ENCODE measurements at places on chromosomes 13 and 19. TPM values are rescaled to one million over a fixed set of nuclear protein-coding genes. Genes with fewer than 3 reads are reported as not detected.

DNA sequence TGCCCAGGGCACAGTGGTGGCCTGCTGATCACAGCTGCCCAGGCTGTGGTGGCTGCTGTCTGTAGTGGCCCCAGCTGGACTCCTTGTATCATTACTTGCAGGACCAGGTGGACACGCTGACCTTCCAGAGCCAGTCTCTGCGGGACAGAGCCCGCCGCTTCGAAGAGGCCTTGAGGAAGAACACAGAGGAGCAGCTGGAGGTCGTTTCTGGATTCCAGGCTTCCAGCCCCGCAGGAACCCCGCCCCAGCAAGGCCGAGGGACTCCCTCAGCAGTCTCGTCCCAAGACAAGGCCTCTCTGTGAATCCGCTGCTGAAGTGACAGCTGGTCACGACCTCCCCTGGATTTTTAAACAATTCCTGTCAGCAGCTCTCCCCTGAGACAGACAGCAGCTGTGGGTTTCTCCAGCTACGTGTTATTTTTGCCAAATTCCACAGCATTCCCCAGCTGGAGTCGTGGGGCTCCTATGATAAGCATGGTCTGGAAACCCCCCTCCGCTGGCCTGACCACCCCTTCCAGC is 98.3 kb downstream of the SLC7A1 start:
- no peak for DNase-seq
- no peaks in the 10 kb centered on the region for H3K4me1 ChIP-seq
- H3K36me3 ChIP-seq, result no peaks in the 10 kb centered on the region
- H3K27me3 ChIP-seq, result peaks cover 9% of the 10 kb centered on the region

Gene CGB3
- total RNA-seq, result not detected

- H3K27ac ChIP-seq, result no peak overlapping the region
- H3K36me3 ChIP-seq, result no peaks in the 10 kb centered on the region
- no peak for DNase-seq
- H3K27me3 ChIP-seq, result no peaks in the 10 kb centered on the region
- peaks cover 8% of the 10 kb centered on the region for H3K4me1 ChIP-seq
Observed at GRCh38 chr13:73466561-73466960, 407.8 kb downstream of the KLF5 start.

GRCh38 chr19:28168557-28168956 is 1044.4 kb downstream of the UQCRFS1 start:
- H3K4me3 ChIP-seq, result no peak overlapping the region
- H3K27me3 ChIP-seq, result no peaks in the 10 kb centered on the region

Gene KCNRG
- total RNA-seq, result 2.1 TPM

GRCh38 chr19:35204799-35205732 is 23.5 kb downstream of the FAM187B start:
- H3K27ac ChIP-seq, result no peak overlapping the region
- H3K4me3 ChIP-seq, result no peak overlapping the region
- no peaks in the 10 kb centered on the region for H3K36me3 ChIP-seq
- no peaks in the 10 kb centered on the region for H3K4me1 ChIP-seq

DNA sequence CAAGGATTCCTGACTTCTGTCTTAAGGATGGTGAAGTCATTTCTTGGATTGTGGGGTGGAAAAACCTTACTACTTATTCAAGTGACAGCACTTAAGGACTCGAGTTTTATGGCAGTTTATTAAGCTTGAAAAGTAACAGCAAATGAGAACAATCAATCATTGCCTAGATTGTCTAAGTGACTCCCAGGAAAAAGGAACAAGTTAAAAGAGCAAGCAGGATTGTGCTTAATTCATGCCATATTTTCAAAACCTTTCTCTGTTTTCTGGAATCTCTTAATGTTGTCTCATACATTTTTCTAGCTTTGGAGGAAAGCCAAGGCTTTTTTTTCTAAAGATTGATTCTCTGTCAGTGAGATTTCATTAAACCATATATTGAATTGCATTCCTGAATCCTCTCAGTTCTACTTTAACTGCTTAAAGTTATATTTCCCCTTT is 236.2 kb upstream of the HTR2A start:
- H3K27me3 ChIP-seq, result peaks cover 27% of the 10 kb centered on the region
- DNase-seq, result no peak
- no peaks in the 10 kb centered on the region for H3K4me1 ChIP-seq
- no peaks in the 10 kb centered on the region for H3K36me3 ChIP-seq

Gene ZNF587
- 43.2 TPM for total RNA-seq

Gene IZUMO2
- not detected for total RNA-seq

Gene GFY
- total RNA-seq, result not detected

- H3K27ac ChIP-seq, result no peak overlapping the region
- no peaks in the 10 kb centered on the region for H3K36me3 ChIP-seq
- peaks cover 6% of the 10 kb centered on the region for H3K4me1 ChIP-seq
- H3K27me3 ChIP-seq, result peaks cover 7% of the 10 kb centered on the region
- DNase-seq, result no peak
- no peak overlapping the region for H3K4me3 ChIP-seq
Observed at GRCh38 chr13:80547341-80547740, 206.4 kb upstream of the SPRY2 start.

GRCh38 chr19:37979547-37980082 is 72.6 kb downstream of the SIPA1L3 start:
- H3K4me3 ChIP-seq, result no peak overlapping the region
- no peaks in the 10 kb centered on the region for H3K27me3 ChIP-seq
- H3K4me1 ChIP-seq, result no peaks in the 10 kb centered on the region
- DNase-seq, result no peak
- H3K36me3 ChIP-seq, result no peaks in the 10 kb centered on the region

Gene ACER1
- total RNA-seq, result not detected

DNA sequence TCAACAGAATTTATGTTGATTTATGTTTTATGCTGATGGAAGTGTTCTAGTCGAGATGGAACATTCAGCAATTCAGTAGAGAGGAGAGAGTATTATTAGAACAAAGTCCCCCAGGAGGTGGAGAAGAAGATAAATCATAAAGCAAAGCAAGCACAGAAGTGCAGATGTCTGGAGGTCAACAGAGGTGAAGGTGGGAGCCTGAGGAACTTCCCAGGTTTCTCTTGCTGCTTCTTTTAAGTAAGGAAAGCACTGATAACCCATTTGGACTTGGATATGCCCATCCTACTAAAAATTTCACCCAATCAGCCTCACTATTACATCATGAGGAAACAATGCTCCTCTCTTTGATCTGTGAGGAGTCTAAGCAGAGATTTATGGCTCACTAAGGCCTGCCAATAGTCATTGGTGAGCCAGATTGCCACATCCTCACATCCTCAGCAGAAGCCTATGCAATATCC is 98.8 kb downstream of the EPSTI1 start:
- H3K36me3 ChIP-seq, result no peaks in the 10 kb centered on the region
- DNase-seq, result no peak

Gene FOXA3
- total RNA-seq, result not detected

Gene GET3
- total RNA-seq, result 91.7 TPM

GRCh38 chr19:46878613-46879375 is 18.0 kb downstream of the ARHGAP35 start:
- H3K27me3 ChIP-seq, result no peaks in the 10 kb centered on the region
- no peak overlapping the region for H3K27ac ChIP-seq
- H3K36me3 ChIP-seq, result no peaks in the 10 kb centered on the region
- no peak overlapping the region for H3K4me3 ChIP-seq

GRCh38 chr13:30900952-30901749 is 4.9 kb upstream of the MEDAG start:
- H3K27ac ChIP-seq, result no peak overlapping the region
- H3K4me3 ChIP-seq, result no peak overlapping the region
- DNase-seq, result no peak
- no peaks in the 10 kb centered on the region for H3K36me3 ChIP-seq

- peaks cover 8% of the 10 kb centered on the region for H3K4me1 ChIP-seq
- H3K36me3 ChIP-seq, result no peaks in the 10 kb centered on the region
- no peak overlapping the region for H3K4me3 ChIP-seq
Observed at GRCh38 chr13:41919741-41920487, 41.0 kb downstream of the VWA8 start.

- H3K4me1 ChIP-seq, result no peaks in the 10 kb centered on the region
- peaks cover 7% of the 10 kb centered on the region for H3K27me3 ChIP-seq
- no peak overlapping the region for H3K4me3 ChIP-seq
- no peak overlapping the region for H3K27ac ChIP-seq
- no peak for DNase-seq
- H3K36me3 ChIP-seq, result no peaks in the 10 kb centered on the region
Observed at GRCh38 chr19:54247106-54247930, 4.7 kb upstream of the LILRA6 start.

DNA sequence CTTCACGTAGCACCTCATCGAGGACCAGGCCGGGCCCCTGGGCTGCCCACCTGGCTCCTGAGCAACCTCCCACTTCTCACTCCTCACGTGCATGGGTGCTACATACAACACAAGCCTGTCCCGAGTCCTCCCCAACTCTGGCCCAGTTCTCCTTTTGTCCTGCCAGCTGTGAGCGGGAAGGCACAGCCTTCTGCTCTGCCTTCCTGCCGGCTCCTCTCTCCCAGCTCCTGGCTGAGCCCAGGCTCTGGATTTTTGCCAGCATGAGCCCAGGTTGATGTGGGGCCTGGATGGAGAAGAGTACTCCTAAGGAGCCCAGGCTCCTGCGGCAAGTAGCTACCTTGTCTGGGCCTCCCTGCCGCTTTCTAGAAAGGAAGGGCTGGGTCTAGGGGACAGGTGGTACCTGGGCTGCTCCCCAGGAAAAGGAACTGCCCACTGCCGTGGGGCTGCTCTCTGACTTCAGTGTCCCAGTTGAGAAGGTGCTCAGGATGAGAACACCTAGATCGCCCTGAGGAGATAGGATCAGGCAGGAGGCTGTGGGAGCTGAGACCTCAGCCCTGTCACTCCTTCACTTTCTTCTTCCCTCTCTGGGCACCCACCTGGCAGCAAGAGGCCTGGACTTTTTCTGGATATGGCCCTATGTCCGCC is 23.6 kb downstream of the LYL1 start:
- no peak for DNase-seq
- no peak overlapping the region for H3K4me3 ChIP-seq
- no peaks in the 10 kb centered on the region for H3K27me3 ChIP-seq

Gene KIR3DL2
- total RNA-seq, result not detected

DNA sequence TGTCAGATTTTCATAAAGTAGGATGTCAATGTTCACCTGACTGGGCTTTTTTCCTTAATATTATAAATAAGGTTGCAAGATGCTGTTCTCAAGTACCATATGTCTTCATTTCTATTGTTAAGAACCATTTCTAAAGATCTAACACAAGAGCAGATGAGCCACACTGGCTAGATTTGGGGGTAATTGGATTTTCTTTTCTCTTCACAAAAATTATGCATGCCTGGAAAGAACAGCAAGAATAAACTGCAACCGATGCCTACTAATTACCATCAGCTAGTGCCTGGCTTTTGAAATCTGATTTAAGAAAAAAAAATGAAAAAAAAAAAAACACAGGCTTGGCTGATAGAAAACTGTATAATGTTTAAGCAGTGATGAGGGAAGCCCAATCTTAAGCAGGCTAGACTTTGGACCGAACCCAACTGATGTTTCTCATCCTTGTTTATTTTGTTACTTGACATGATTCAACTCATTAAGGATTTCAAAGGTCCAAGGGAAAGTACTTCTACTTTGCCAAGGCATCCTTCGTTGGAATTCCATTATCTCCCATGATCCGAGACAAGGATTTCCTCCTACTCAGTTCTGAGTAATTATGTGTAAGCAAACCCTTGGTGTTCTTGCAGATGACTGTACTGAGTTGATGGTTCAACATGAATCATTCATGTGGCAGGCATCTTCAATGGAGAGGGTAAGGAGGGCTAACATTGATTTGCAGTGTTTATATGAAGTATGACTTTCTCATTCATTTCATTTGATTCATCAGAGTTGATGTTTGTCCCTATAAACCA is 300.5 kb downstream of the SPRY2 start:
- H3K4me3 ChIP-seq, result no peak overlapping the region
- DNase-seq, result peak; percentile 74

DNA sequence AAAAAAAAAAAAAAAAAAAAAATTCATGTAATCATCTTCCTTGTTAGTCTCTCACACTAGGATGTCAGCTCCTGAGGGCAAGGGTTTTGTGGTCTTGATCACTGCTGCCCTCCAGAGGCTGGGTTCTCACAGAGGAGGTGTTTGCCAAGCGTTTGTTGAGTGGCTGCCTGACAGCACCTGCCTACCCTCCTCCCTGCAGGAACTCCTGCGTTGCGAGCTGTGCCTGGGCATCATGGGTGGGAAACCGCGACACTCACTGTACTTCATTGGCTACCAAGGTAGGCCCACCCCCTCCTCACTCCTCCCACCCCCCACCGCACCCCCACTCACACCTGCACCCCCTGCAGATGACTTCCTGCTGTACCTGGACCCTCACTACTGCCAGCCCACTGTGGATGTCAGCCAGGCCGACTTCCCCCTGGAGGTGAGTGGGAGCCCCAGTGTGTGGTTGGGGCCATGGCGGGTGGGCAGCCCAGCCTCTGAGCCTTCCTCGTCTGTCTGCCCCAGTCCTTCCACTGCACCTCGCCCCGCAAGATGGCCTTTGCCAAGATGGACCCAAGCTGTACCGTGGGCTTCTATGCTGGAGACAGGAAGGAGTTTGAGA is 8.1 kb downstream of the ATG4D start:
- no peak overlapping the region for H3K4me3 ChIP-seq
- no peaks in the 10 kb centered on the region for H3K27me3 ChIP-seq
- H3K4me1 ChIP-seq, result no peaks in the 10 kb centered on the region
- no peak overlapping the region for H3K27ac ChIP-seq
- DNase-seq, result peak; percentile 61

- DNase-seq, result no peak
- no peaks in the 10 kb centered on the region for H3K27me3 ChIP-seq
- H3K4me1 ChIP-seq, result no peaks in the 10 kb centered on the region
- H3K36me3 ChIP-seq, result peaks cover 40% of the 10 kb centered on the region
- H3K4me3 ChIP-seq, result no peak overlapping the region
Observed at GRCh38 chr19:16217716-16218451, 20.2 kb downstream of the AP1M1 start.

DNA sequence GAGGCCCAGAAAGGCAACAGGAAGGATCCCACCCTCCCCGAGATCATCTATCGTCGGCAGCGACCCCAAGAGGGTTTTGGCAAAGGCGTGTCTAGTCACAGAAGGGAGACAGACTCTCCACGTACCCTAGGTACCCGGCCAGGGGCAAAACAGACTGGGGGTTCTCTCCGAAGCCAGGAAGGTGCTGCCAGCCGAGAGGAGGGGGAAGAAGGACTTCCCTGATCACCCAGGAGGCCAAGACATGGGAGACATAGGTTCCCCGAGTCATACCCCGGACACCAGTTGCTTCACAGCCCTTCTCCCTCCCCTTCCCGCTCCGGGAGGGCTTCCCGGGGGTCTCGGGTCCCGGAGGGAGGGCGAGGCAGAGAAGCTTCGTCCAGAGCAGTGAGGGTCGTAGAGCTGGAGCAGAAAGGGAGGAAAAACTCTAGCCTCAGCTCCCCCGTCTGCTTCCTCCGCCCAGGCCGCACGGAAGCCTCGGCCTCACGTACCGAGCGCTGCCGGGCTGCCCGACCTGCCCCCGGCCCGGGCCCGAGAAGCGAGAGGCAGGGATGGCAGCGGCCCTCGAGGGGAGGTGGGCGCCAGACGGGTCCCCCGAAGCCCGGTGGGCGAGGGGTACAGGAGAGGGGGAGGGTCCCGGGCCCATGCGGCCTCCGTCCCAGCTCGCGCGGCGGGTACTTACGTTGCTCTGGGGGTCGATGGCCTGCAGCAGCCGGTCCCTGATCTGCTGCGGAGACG is 644 bp downstream of the MED26 start:
- peak overlapping the region; percentile 100 for H3K4me3 ChIP-seq
- peak overlapping the region; percentile 98 for H3K27ac ChIP-seq
- no peaks in the 10 kb centered on the region for H3K27me3 ChIP-seq
- peaks cover 11% of the 10 kb centered on the region for H3K36me3 ChIP-seq

All from A673 (cell line).